Caki2 (cell line): ENCODE measurements at places on chromosomes 11 and 22. TPM values are rescaled to one million over a fixed set of nuclear protein-coding genes. Genes with fewer than 3 reads are reported as not detected.

The BAIAP2L2 gene
- 4.0 and 8.1 TPM in 2 replicates for total RNA-seq

The ADAMTS15 gene
- 4.6 and 7.1 TPM in 2 replicates for total RNA-seq

The POU2AF3 gene
- not detected in 2 replicates for total RNA-seq

The BTG4 gene
- not detected in 2 replicates for total RNA-seq

GRCh38 chr22:24540470-24540869 is 14.5 kb downstream of the GUCD1 start:
- no peak for DNase-seq

- peak; percentile 96 for DNase-seq
These were observed at the start of gene NAV2 for GRCh38 chr11:19712281-19713195. Gene NAV2 (plus strand): TSS chr11:19712837. CDS start chr11:19713696, 859 bp downstream.

DNA sequence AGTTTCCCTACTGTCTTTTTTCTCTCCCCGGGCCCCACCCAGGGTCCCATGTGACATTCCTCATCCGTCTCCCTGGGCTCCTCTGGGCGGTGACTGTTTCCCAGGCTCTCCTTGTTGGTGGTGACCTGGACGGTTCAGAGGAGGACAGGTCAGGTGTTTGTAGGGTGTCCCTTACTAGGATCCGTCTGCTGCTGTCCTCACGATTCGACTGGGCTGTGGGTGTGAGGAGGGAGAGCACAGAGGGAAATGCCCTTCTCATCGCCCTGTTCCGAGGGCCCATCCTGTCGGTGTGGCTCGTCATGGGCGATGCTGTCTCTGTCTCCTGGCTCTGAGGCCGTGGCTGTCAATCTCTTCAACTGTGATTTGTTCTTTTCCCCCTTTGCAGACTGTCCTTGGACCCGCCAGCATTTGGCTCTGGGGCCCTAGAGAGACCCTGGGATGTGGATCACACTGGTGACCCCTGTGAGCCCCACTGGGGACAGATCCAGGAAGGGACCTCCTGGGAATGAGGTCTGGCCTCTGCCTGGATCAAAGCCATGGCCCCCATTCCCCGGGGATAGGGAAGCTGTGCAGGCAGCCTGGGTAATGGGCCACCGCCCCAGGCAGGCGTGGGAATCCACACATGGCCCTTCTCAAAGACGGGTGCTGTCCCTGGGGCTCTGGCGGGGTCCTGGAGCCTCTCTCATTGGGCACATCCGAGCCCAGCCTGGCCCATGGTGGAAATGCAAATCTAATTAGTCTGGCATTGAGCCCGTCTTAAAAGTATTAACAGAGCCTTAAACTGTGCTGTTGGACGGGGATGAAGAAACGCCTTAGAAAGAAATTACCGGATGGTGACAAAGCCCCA is 46.8 kb upstream of the KCNQ1OT1 start:
- no peak for DNase-seq

DNA sequence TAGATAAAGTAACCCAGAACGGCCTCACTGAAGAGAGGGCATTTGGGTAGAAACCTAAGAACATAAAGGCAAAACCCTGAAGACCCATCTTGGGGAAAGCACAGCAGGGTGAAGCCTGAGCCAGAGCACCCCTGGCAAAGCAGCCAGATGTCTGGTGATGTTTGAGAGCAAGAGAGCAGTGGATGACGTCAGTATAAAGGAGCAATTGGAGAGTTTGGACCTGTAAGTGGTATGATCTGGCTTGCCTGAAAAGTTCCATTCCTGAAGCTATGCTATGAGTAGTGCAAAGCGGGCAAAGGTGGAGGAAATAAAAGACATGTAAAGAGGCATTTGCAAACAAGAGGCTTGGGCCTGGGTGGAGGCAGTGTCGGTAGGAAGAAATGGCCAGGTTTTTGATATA is 167.8 kb downstream of the MSANTD4 start:
- DNase-seq, result no peak

- DNase-seq, result no peak
These were observed 43.7 kb upstream of the TOP3B start for GRCh38 chr22:22026157-22026831.

DNA sequence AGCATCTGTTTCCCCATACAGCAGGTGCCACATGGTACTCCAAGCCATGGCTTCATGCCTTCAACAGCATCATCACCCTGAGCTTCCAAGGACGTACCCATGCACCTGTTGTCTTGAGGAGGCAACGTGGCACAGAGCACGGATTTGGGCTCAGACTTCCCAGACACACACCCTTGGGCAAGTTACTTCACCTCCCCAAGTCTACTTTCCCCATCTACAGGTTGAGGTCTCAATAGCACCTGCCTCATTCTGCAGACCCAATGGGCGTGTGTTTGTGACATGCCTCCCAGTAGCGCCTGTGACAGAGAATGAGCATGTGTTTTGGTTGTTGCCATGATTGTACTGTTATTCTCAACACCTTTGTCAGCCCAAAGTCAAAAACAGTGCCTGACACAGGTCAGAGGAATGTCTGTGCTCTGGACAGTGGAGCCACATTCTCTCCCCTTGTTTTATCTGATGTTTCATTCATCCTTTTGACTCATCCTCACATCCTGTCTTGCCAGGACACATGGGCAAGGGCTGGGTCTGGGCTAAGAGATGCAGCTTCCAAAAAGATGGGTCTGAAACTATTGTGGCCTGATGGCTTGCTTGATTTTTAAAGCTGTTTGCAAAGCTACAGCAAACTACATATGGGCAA is 53.4 kb upstream of the CCND1 start:
- no peak for DNase-seq

GRCh38 chr11:13278609-13279486 is 1.3 kb downstream of the BMAL1 start:
- DNase-seq, result no peak

- peak; percentile 44 for DNase-seq
These were observed 4.4 kb downstream of the TMEM258 start for GRCh38 chr11:61787928-61788491.

DNA sequence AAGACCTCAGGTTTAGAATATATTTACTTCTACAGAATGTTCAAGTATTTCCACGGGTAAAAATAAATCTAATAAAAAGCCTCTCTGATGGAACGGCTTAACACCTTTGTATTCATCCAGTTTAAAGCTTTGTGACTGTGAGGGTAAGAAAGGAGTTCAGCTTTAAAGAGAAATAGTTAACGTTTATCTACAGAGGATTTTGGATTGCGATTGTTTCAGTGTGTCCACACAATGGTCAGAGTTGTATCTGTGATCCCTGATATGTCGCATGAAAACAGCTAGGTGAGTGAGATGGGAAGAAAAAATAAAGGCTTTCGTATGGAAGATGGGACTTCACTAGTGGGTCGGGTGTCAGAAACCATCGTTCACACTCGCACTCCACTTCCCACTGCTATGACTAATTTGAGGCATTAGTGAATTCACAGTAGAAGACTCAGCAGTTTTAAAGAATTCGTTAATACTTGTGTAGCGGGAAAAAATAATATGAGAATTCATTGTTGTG is 1.6 kb downstream of the APLP2 start:
- DNase-seq, result no peak

DNA sequence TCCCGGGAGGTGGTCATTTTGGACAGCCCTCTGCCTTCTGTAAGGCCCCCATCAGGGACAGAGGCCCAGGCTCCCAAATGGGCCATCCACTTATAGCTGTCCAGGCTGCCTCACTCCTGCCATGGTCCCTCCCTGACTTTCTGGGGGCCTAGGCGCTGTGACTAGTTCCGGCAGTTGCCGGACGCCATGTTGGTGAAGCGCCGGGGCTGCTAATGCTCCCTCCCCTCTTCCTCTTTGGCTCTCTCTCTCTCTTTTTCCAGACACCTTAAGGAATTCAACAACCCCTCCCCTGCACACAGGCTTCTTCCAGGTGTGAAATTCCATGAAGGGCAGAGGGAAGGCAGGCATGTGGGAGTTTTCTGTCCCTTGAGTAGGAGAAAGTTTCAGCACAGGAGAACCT is 445.6 kb downstream of the SOX6 start:
- DNase-seq, result no peak
